ENCODE measurements at places on chromosomes 4 and X.

DNA sequence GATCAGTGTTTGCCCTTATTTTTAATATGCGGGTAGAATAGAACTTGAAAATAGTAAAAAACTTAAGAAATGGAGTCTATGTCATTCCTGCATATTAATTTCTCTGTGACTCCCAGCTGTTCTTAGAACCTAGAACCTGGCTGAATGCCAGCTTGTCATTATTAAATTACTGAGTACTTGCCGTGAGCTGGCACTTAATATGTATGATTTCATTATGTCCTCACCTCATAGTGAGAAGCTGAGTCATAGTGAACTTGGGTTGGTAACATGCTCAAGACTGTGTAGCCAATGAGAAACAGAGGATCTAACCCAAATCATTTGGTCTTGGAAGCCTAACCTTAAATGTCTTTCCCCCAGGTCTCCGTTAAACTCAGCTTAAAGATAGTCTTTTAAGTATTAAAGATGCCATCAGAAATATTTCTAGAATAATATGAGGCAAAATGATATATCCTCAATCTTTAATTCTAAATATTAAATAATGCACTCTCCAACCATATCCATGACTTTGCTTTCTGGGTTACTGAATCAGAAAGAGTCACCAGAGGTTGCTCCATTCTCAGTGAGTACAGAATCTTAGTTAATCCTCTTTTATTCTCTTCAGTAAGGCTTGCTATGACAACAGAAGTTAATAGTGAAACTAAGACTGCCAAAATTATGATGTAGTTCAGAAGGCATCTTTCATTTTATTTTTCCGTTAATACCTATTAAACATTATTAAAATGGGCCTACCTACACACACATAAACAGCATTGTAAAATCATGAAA is 58.6 kb upstream of the TLL1 start:
- DNase-seq = no peak

DNA sequence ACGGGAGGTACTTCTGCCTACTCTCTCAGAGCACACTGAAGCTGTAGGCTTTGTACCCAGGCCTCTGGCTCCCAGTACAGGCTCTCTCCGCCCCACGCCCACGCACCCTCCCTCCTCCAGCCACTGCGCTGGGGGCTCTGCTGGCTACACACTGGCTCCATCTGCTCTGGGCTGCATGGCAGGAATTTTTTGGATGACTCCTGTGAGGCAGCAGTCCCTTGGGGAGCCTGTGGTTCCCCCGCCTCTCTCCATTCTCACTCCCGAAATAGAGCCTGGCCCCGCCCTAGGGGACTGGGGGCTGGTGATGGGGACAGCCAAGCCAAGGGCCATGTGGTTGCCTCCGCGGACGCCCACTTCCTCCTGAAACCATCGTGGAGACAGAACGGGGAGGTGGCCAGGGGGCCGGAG is 58.1 kb upstream of the ADRA2C start:
- no peak for DNase-seq

DNA sequence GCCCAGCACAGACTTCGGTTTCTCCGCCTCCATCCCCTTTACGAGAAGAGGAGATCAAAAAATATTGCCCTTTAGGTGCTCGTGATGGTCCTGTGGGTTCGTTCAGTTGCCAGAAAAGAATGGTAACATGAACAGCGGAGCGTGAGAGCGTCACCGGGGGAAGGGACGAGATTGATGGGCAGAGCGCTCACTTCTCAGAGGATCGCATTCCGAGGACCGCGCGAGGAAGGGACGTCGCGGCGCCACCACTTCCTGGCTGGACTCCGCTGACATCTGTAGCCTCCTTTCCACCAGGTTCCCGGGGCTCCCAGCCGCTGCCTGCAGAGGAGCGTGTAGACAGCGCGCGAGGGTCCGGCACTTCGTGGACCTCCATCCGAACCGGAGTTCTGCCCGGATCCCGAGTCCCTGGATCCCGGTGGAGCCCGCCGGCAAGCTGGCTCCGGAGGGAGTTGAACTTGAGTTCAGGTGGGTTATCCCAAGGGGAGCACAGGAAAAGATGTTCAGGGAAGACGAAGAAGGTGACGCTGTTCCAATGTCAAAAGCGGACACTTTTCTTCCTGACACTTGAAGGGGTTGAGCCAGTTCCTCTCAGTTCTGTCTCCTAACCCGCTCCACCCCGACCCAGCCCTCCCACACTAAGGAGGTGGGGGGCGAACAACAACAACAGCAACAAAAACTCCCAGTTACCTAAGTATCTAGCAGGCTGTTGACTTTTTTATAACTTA is 484 bp downstream of the GALNTL6 start:
- no peak for DNase-seq

DNA sequence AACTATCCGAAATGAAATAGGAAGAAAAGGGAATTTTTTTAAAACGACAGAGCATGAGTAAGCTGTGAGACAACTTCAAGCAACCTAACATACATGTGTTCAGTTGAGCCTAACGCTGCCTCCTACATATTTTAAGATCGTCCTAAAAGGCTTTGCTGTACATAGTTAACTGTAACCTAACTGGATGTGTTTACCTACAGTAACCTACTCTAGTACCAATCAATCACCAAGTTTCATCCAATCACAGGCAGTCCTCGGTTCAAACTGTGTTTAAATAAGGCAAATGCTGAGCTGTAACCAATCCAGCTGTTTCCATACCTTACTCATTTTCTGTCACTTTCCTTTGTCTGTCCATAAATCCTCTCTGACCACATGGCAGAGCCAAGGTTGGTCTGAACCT is 17.1 kb downstream of the RCHY1 start:
- no peak for DNase-seq

DNA sequence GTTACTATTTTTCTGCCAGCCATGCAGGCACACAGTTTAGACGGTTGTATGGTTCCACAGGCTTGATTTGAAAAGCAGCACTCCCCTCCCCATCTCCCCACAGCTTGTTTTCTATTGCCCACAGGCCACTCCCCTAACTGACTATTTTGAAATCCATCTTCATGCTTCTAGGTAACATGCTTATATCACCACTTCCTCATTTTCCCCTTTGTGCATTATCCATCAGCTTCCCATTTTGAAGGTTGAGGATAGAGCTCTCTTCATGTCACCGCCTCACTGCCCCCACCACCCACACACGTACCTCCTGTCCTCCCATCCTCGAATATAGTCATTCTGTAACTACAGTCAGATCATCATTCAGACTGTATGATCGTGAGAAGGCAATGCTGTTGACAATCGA is 224.7 kb downstream of the MID1 start:
- DNase-seq = no peak

DNA sequence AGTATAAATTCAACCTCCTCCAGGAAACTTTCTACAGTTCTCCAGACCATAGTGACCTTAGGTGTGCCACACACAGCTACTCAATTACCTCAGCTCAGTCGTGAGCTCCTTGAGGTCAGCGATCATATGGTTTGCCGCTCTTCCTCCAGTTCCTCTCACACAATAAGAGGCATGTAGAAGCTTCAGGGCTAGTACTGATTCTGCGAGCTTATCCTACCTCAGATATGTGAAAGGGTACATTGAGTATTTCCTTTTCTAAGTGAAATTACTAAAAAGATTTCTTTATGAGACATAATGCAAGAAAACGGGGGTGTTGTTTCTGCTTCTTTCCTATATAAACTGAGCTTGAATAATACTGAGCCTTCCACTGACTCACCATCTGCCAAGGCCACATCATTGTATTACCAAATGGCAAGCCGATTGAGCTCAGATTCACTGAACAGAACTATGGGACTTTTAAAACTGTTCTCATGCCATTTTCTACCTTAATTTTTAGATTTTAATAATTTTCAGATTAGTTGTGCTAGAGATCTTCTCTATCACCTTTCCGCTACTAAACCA is 183.1 kb downstream of the HS6ST2 start:
- DNase-seq = no peak

GRCh38 chr4:145670422-145670821 is 9.5 kb upstream of the C4orf51 start:
- DNase-seq = no peak

DNA sequence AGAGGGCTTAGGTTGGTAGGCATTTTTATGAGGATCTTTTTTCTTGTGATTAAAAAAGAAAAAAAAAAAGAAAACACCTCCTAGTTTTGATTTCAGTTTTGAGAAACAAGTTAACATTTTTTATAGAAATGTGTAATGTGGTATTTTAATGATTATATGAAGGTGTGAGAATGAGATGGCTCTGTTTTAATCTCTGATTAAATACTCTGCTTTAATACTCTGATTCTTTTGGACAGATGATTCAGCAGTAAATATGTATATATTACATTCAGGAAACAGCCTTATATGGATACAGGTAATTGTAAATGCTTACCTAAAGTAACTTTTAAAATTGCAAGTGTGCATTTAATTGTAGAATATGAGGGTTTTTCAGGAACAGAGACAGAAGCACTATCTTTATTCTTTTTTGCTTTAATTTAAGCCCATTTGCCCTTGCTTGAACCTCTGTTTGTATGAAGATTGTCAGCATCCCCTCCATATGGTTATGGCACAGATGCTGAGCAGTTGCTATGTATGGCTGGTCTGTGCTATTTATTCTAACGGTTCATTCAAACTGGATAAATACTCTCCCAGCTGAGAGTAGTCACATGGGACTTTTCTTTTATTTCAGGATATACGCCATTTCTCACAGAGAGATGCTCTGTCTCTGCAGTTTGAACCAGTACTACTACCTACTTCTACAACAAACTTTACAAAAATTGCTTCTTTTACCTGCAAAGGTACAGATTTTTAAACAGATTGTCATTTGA is 101.0 kb upstream of the TLR2 start:
- DNase-seq = no peak

DNA sequence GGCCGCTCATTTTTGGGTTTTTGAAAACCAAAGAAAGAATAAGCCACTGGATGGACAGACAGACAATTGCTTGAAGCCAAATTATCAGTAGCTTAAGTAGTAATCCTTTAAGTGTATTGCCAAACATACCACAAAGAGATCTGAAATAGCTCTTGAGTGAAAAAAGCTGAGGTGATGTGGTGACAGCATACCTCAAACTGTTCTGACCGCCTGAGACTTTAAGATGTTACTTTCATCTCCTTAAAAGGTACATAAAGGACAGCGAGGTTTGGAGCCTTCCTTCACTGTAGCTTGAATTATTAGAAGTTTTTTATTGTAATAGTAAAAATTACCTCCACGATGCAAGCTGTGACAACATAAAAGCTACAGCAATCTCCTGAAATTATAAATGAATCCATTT is 271.5 kb upstream of the FAM241A start:
- no peak for DNase-seq

DNA sequence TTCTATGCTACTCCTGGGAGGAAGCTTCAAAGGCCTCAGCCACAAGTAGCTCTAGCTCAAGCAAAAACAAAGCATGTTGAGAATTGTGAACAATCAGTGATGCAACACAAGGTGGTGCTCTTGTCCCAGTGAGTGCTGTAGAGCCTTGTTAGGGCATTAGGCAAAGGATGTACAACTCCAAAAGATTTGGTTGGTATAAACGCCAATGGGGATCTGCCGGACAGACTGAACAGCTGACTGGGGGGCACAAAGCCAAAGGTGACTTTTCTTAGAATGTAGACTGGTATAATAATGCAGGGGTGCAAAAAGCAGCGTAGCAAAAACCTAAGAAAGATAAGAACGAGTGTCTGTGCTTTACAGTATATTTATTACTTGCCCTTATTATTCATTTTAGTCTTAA is 62.6 kb upstream of the ALB start:
- no peak for DNase-seq

GRCh38 chr4:112289407-112290253 is 3.9 kb upstream of the TIFA start:
- no peak for DNase-seq

Data from stimulated activated CD8-positive, alpha-beta memory T cell treated with anti-CD3 and anti-CD28 coated beads, Interleukin-12 subunit alpha, Interleukin-12 subunit beta, amount 100 ng/mL, for 1 hour (primary cell).